ENCODE measurements at places on chromosomes 2 and 18.

GRCh38 chr2:112699984-112700667, 20.7 kb upstream of the NT5DC4 start:
- no peak for DNase-seq

DNA sequence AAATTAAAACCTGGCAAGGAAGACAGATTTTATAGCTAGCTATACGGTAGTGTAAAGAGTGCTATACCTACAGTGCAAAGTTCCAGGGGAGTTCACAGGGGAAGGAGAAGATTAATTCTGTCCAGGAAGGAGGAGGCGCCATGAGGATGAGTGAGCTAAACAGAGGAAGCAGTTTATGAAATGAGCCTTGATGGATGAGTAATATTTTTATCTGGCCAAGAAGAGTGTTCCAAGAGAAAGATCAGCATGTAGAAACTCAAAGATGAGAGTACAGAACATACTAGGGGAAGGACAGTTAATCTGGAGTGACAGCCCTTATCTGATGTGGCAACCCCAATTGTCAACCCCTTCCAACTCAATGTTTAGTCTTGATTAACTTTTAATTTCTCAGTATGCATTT, 54.8 kb downstream of the CDH20 start:
- no peak for DNase-seq

- DNase-seq: peak; percentile 78
Observed at GRCh38 chr2:24491542-24492420, 727 bp downstream of the NCOA1 start.

GRCh38 chr2:135733045-135733444, 8.6 kb upstream of the UBXN4 start:
- no peak for DNase-seq

DNA sequence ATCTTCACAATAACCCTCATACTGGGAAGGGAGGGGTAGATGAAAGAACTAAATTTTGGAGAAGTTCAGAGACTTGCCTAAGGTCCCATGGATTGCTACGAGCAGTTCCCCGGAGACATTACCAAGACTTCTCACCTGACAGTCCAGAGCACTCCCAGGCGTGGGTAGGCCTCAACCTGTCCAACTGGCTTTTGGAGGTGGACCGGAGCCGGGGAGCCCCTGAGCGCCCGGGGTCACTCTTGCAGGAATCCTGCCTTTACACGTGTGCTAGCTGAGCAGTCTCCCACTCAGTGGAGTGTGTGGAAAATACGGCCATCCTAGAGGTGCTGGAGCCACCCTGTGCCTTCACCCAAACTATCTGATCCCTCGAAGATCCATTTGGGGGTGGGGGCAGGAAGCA, 8.0 kb downstream of the POMC start:
- DNase-seq: no peak

GRCh38 chr2:96353032-96353561, 17.5 kb downstream of the NCAPH start:
- DNase-seq: no peak

- DNase-seq: no peak
Observed at GRCh38 chr18:45056926-45057325, 376.2 kb downstream of the SETBP1 start.

- no peak for DNase-seq
Observed at GRCh38 chr2:8086357-8086756, 595.5 kb upstream of the ID2 start.

- DNase-seq: no peak
Observed at GRCh38 chr2:173087793-173088496, 12.3 kb downstream of the MAP3K20 start.

DNA sequence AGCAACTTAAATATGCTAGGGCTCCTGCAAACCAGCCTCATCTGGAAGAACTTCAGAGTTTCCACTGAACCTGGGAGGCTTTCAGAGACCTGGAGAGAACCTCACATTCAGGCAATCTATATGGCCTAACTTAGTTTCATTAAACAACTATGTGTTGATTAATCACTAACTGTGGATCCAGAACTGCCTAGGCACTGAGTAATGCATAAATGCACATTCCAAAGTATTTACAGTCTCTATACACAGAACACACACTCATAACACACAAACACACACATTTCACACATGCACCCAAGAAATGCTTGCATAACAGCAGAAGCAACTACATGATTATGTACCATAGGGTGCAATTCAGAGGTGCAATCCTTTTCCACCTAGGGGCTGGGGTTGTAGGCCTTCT, 552.8 kb downstream of the BCL11A start:
- no peak for DNase-seq

- no peak for DNase-seq
Observed at GRCh38 chr2:27271631-27272340, 3.4 kb upstream of the DNAJC5G start.

DNA sequence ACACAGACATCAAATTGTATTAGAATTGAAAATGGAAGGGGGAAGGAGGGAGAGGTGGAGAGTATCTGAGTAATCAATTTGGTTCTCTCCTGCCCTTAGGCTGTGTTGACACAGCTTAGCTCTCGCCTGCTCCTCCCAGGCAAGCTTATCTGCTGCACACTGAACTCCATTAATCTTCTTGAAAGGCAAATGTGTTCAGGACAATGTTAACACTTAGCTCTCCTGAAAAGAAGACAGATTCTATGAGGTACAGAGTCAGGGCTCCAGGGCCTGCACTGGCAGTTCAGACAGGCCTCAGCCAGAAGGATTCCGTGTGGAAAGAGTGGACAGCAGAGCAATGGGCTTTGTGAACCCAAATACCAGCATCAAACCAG, 430.0 kb upstream of the TNP1 start:
- no peak for DNase-seq

- DNase-seq: no peak
Observed at GRCh38 chr2:217444509-217444908, 558.3 kb downstream of the TNS1 start.

GRCh38 chr18:23883277-23883790, 131.2 kb upstream of the TTC39C start:
- DNase-seq: no peak

- DNase-seq: no peak
Observed at GRCh38 chr2:151845481-151845880, 17.3 kb upstream of the ARL5A start.

DNA sequence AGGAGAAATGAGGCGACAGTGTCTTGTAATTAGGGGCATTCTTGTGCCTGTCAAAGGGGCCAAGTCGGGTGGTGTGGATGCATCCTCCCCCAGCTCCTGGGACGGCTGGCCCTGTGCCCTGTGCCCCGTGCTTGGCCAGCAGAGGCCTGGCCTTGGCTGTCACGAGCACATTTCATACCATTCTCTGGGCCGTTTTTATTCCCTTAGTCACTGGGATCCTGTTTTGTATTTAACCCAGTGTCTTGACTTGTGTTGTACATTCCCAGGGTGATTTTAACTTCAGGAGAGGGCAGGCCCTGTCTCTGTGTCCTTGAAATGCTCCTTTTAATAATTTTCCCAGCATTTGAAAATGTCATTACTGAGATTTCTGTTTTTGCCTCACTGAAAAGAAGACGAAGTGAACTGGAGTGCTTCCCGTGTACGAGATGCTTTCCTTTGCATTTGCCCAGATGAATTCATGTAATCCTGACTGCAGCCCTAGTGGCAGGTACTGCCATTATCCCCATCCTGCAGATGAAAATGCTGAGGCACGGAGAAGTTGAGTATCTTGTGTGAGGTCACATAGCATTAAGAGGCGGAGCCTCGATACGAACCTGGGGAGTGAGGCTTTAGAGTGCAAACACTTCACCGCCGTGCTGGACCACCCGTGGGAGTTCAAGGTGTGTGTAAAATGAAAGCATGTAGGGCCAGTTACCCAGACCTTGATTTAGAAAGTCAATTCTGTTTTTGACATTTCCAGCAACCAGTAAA, 57.0 kb downstream of the SH3RF3 start:
- DNase-seq: no peak

DNA sequence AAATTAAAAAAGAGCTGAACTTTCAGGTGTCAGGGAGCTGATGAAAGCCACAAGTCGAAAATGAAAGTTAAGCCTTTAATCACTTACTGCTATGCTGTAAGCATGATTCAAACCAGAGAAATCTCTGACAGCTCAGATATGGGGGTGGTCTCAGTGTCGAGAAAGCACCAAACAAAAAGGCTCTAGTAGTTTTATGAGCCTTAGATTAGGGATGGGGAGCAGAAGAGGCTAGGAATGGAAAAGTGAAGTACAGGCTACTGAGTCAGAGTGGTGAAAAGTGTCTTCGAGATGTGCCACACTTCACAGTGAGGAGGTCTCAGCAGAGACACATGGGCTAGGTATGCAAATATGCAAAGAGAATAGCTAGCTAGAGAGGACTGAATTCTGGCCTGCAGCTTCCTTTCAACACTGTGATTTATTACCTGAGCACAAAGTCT, 482.2 kb downstream of the SPAG16 start:
- DNase-seq: no peak

DNA sequence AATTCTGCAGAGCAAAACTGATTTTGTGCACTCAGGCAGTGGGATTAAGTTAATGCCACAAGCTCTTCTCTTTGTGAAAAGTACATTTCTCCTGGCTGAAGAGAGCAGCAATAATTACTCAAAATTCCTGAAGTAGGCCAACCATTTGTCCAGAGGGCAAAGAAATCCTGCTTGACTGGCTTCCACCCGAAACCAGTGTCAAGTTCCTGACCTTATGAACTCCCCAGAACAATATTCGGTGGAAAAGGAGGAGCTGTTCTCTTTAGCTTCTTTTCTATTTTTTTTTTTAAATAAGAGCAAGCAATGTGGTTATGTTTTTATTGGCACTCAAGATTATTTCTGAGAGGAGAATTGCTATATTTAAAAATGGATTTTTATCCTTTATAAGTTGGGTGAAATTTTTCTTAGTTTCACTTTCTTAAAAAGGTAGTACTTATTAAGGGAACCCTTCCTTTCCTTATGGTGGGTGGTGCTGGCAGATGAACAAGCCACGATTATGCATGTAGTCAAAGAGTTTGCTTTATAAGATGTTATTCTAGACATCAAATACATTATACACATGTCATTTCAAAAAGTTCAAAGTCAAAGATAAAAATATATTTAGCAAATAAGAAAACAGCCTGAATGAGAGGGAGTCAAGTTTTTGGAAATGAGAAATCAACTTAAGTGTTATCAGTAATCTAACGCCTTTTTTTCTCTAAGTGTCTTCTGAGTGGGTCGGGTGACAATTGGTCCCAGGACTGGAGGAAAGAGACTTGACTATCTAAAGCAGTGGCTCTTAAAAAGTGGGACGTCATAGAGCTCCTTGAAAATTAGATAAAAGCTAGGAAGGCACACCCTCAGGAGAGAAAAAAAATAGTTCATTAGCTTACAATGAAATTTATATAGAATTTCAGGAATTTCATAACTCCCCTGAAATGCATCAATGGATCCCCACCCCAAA, 194.5 kb downstream of the IKZF2 start:
- no peak for DNase-seq

DNA sequence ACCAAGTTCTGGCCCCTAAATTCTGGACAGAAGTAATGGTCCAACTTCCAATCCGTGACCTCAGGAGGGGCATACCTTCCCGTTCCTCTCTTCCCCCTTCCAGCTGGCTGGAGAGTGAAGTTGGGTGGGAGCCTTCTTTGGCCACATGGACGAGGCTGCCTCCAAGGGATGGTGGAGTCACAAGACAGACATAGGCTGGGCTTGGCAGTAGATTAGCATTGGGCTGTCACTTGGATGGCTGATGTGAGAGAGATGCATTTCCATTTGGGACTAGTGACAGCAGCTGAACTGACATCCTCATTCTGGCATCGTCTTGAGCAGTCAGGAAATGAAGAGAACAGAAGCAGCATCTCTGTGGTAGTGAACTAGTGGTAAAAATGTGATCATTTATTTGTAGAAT, 12.6 kb downstream of the NT5DC4 start:
- no peak for DNase-seq

DNA sequence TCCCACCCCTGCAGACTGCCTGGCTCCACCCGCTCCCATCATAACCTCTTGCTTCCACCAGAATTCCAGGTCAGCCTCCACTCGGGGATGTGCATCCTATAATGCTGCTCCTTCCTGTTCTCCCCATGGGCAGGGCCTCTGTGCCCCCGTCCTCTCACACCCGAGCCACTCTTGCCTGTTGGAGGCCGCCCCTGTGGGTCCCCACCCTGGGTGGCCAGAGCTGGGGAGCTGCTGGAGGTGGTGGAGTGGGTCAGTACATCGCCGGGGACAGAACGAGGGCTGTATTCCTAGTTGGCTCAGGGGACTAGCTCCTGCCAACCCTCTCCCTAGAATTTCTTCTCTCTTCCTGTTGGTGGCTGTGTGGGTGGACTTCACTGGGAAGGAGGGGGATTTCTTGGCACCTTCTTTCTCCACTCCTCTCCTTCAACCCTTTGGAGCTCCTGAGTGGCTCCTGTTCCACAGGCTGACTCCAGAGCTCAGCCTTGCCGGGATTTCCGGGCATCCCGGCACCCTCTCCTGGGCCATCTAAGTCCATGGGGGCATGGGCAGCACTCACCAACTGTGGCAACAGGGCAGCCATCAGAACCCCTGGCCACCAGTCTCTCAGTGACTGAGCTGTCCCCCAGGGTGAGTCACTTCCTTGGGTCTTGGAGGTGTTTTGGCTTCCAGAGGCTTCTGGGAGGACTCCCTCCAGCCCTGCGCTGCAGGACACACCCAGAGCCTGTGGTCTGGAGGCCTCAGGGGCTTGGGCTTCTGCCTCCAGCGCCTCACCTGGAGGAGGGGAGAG, 88.2 kb upstream of the MCFD2 start:
- no peak for DNase-seq

GRCh38 chr2:53182601-53183000, 585.0 kb upstream of the CHAC2 start:
- no peak for DNase-seq

GRCh38 chr2:74764429-74765272, 69.3 kb upstream of the HK2 start:
- DNase-seq: no peak

Data from activated T-cell treated with anti-CD3 and anti-CD28 coated beads, Interleukin-2, amount 50 U/mL, for 24 hours (primary cell).